ENCODE measurements at places on chromosomes 7 and 10. TPM values are rescaled to one million over a fixed set of nuclear protein-coding genes. Genes with fewer than 3 reads are reported as not detected.
A peak's percentile ranks its signal among the peaks of the same experiment; 100 is the strongest.

DNA sequence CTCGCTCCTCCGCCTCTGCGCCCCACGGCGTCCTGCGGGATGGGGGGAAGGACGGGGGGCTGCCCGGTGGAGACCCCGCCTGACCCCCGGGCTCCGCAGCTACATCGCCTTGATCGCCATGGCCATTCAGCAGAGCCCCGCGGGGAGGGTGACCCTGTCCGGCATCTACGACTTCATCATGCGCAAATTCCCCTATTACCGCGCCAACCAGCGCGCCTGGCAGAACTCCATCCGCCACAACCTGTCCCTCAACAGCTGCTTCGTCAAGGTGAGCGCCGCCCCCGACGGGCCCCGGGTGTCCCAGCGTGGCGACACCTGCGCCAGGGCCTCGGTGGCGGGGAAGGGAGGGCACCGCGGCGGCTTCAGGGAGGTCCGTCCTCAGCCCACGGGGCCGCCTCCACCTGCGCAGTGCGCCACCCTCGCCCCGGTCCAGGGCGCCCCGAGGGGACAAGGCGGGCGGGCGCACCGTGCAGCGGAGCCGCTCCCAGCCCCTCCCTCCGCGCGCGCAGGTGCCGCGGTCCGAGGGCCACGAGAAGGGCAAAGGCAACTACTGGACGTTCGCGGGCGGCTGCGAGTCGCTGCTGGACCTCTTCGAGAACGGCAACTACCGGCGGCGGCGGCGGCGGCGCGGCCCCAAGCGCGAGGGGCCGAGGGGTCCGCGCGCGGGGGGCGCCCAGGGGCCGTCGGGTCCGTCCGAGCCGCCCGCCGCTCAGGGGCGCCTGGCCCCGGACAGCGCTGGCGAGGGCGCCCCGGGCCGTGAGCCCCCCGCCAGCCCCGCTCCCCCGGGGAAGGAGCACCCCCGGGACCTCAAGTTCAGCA is 793 bp downstream of the FOXL3 start:
- H3K36me3 ChIP-seq: no peaks in the 10 kb centered on the region
- peak; percentile 57 for DNase-seq
- peaks cover 88% of the 10 kb centered on the region for H3K27me3 ChIP-seq
- H3K27ac ChIP-seq: no peak overlapping the region
- H3K4me3 ChIP-seq: no peak overlapping the region

DNA sequence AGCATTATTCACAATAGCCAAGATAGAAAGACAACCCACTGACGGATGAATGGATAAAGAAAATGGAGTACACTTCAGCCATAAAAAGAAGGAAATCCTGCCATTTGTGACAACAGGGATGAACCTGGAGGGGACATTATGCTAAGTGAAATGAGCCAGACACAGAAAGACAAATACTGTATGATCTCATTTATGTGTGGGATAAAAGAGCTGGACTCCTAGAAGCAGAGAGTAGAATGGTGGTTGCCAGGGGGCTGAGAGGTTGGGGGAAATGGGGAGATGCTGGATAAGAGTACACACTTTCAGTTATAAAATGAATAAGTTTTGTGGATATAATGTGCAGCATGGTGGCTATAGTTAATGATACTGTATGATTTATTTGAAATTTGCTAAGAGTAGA is 124.4 kb downstream of the SEC23IP start:
- H3K36me3 ChIP-seq: no peaks in the 10 kb centered on the region
- no peaks in the 10 kb centered on the region for H3K4me1 ChIP-seq
- no peak for DNase-seq
- peaks cover 7% of the 10 kb centered on the region for H3K27me3 ChIP-seq
- H3K4me3 ChIP-seq: no peak overlapping the region

- no peak overlapping the region for H3K27ac ChIP-seq
- H3K4me3 ChIP-seq: no peak overlapping the region
- peak; percentile 25 for DNase-seq
- no peaks in the 10 kb centered on the region for H3K36me3 ChIP-seq
- no peaks in the 10 kb centered on the region for H3K4me1 ChIP-seq
These were observed 357.4 kb downstream of the GLRX3 start for GRCh38 chr10:130493446-130494145.

TLL2 gene
- not detected for total RNA-seq

LBX1 gene
- not detected for total RNA-seq

CYP2C18 gene
- total RNA-seq: 7.3 TPM
